Psoas muscle (tissue), 8 donors: ENCODE measurements at places on chromosomes 1 and 21. TPM values are rescaled to one million over a fixed set of nuclear protein-coding genes. Genes with fewer than 3 reads are reported as not detected.
A peak's percentile ranks its signal among the peaks of the same experiment; 100 is the strongest.

DNA sequence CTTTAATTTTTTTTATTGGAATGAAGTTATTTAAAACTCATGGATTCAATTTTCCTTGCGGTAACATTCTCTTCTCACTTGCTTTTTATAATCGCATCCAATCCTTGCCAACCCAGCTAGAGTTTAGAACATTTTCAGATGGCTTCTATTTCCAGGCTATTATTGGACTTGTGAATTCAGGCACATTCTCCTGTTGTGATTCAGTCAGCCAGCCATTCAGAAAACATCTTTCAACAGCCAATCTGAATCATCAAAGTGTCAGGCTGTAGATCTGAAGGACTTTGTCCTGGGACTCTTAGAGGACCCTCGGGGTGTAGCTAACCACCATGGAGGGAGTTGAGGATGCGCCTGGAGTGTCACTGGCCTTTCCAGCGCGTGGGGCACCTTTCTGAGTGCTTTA lies 92.4 kb downstream of the PRDM2 start:
- no peak for DNase-seq

Gene MPZ
- 2.0 TPM for total RNA-seq

GRCh38 chr1:210627755-210628154 lies 299.1 kb downstream of the HHAT start:
- DNase-seq = no peak

DNA sequence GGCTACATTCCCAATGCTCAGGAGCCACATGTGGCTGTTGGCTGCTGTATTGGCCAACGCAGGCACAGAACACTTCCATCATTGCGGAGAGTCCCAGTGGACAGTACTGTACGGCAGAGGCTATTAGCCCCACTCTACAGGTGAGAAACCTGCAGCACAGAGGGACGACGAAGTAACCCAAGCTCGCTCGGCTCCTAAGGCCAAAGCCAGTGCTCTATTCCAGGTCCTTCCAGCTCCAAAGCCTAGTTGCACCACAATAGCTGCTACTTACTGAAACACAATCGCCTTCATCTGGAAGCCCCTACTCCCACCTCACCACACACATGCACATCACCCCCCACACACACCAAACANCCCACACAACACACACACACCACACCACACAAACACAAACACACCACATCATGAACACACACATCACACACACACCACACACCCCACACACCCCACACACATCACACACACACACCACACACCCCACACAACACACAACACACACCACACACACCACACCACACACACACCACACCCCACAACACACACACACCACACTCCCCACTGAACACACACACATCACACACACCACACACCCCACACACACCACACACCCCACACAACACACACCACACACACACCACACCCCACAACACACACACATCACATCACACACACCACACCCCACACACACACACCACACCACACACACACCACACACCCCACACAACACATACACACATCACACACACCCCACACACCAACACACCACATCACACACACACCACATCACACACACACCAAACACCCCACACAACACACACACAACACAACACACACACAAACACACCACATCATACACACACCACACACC lies 3.2 kb downstream of the LYPD8 start:
- no peak for DNase-seq

Gene RUSC1
- total RNA-seq = 14.2 TPM

DNA sequence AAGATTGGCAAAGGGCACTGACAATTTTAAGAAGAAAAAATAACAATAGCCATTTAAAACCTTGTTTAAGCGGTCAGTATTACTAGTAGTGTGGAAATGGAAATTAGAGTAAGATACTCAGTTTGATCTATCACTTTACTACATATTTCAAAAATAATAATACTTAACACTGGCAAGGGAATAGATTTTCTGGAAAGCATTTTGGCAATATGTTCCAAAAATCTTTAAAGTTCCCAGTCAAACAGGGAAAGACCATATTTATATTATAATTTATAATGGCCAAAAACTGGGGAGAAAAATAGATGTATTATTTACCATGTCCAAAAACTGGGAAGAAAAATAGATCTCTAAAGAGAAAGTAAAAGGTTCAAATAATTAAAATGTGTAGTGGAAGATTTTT lies 28.6 kb upstream of the C1orf21 start:
- no peak for DNase-seq

Gene SYCP1
- total RNA-seq = not detected

Gene NTNG1
- 0.27 TPM for total RNA-seq

- DNase-seq = no peak
Measured at GRCh38 chr1:87103074-87103473, 188.6 kb downstream of the HS2ST1 start.

DNA sequence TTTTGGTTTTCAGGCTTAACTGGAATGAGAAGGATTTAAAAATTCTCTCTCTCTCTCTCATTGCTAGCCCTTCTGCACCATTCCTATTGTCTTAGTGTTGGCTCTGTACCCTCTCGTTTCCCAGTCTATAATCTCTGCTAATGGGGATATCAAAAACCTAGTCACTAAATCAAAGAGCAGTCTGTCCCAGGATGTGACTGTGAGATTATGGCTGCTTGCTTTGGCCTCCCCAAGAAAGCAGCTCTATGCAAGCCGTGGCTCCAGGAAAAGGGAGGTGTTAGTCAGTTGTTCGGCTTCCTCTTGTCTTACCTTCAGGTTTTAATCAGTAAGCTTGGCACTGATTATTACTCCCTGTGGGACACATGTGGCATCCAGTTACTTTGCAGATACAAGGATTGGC lies 468.8 kb downstream of the USP25 start:
- no peak for DNase-seq

GRCh38 chr1:226029093-226029496 lies 30.0 kb upstream of the SDE2 start:
- DNase-seq = no peak

DNA sequence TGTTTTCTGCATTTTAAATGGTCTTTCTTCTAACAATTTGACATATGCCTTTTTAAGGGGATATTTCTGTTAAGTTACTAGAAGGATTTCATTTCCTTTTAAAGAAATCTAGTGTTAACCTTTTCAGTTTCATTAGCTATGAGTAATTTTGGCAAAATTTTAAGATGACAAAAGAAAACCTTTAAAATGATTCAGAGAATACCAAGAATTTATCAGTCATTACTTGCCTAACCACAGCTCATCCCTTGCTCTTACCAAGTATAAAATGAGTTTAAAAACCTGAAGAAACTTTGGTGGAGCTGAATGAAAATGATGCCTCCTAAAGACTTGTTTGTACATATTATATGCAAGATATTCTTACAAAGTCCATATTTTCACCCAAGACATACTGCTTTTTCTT lies 101.7 kb downstream of the NEK7 start:
- DNase-seq = no peak

Gene SPOCD1
- total RNA-seq = 0.15 TPM

GRCh38 chr1:170768929-170769328 lies 105.0 kb downstream of the PRRX1 start:
- DNase-seq = no peak

Gene TEX38
- total RNA-seq = not detected

DNA sequence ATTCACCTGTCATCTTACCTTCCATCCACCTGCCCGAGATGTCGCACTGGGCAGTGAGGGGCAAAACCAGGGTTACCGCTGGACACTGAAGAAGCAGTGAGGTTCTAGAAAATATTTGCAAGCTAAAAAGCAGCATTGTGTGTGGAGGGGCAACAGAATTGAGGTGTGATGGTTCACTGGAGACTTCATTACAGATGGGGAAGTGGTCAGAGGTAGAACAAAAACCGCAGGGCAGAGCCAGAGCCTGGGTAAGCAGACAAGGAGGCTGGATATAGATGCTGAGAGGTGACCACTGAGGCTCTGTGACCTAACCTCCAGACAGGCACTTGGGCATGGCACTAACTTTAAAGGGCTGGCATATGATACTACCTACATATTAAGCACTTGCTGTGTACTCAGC lies 363.9 kb upstream of the PROX1 start:
- no peak for DNase-seq

- no peak for DNase-seq
Measured at GRCh38 chr1:45470306-45470798, 20.6 kb downstream of the TESK2 start.

- no peak for DNase-seq
Measured at GRCh38 chr1:31585736-31586365, 9.5 kb downstream of the TINAGL1 start.

- DNase-seq = no peak
Measured at GRCh38 chr1:101520302-101520701, 283.5 kb downstream of the S1PR1 start.

GRCh38 chr1:24870551-24871195 lies 59.4 kb downstream of the RUNX3 start:
- DNase-seq = no peak

- no peak for DNase-seq
Measured at GRCh38 chr1:94092210-94092613, 28.7 kb downstream of the ABCA4 start.

DNA sequence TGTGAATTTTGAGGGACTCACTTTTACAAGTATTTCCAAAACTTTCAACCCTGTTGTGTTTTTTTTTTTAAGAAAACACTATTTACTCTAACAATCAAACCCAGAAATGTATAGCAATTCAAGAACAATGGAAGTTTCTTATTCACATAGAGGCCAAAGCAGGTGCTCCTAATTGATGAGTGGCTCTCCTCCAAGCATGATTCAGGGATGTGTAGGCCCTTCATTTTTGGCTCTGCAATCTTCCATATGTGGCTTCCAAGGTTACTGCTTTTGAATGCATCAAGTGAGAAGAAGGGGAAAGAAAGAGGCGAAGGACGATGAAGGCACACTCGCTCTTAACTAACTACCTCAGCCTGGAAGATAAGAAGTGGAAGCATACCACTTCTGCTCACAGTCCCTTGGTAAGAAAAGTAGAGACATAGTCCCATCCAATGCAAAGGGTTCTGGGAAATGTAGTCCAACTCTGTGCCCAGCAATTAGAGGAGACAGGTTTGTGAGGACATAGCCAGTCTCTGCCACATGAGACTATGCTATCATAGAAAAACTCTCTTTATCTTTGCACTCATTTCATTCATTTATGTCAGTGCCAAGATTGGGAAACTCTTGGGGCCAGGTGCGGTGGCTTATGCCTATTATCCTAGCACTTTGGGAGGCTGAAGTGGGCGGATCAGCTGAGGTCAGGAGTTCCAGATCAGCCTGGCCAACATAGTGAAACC lies 46.0 kb downstream of the OPTC start:
- DNase-seq = no peak

Gene LEFTY2
- 1.2 TPM for total RNA-seq

Gene IGSF3
- total RNA-seq = 1.2 TPM

Gene GBP6
- total RNA-seq = not detected

GRCh38 chr1:233614173-233614742 lies 352 bp downstream of the KCNK1 start:
- peak; percentile 55 for DNase-seq

DNA sequence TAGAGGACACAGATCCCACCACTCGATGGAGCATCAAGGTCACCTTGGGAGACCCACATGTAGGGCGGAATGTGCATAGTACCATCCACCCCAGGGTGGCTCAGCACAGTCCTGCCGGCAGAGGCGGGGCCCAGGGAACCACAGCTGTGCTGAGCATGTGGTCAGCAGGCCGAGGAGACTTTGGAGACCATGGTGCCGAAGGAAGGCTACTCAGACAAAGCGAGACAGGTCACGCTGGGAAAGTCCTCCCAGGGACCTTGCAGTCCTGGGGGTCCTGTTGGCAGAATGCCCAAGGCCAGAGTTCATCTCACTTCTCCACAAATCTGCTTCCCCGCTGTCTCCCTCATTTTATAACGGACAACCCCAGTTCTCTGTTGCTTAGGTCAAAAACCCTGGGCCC lies 22.5 kb downstream of the WNT3A start:
- DNase-seq = peak; percentile 20

DNA sequence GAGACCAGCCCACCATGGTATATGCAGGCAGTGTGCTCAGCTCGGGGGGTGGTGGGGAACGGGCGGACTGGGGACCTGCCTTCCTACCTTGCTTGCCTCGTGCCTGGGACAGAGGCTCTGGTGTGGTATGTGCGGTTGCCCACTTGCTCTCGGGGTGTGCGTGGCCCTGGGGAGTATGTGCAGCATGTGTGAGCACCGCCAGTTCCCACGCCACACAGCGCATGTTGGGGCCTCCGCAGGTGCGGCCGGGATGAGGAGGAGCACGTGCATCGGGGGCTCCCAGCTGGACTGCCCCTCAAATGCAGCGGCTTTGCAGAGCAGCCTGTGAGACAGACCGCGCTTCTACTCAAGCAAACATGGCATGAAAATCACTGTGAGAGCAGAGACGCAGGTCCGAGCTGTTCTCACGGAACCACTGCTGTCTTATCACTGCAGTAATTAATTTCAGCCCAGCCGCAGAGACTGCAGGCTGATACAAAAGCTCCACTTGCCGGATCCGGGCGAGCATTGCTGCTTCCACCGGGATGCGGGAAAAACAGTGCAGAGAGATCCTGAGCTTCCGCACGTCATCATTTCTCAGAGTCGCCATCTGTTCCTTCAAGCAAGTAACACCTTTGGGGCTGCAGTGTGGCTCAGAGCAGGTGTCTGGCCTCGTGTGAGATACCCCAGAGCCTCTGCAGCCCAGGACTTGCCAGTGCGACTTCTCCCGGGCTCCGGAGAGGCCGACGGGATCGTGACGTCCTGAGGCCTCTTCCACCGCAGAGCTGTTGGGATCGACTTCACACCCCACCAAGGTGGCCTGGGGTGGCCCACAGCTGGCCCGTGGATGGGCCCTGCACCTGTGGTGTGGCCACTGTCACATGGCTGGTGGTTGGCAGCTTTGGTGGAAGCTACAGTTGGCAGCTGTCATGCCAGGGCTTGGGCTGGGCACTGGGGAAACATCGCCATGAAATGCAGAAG lies 92.6 kb upstream of the ACTRT2 start:
- DNase-seq = no peak

DNA sequence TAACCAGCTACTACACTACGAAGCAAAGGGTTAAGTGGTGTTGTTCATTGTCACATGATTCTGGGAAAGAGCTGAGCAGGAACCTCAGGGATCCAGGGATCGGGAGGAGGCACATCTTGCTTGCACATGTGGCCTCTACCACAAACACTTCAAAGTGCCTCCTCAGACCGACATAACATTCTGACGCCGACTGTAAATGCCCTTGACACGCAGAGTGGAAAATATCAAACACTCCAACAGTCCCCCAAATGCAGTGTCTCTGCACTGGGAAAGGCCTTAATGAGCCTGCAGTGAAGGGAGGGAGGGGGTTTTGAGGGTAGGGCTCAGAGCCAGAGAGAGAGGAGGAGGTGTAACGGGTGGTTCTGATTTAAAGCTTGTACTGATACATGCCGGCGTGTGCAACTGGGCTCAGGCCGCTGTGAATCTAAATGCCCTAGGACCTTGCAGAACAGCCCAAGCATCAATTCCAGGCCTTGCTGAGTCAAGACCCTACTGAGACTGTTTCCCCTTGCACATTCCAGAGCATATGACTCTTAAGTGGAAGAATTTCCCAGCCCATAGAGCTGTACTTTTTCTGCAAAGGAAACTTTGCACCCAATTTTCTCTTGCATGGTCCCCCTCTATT lies 163.7 kb downstream of the NTMT2 start:
- DNase-seq = no peak

- no peak for DNase-seq
Measured at GRCh38 chr1:7247158-7247557, 461.9 kb downstream of the CAMTA1 start.

Gene MTOR
- total RNA-seq = 44.5 TPM
